ENCODE measurements at places on chromosomes 12 and 14.

- no peak for DNase-seq
These were observed 124.4 kb downstream of the KIF26A start for GRCh38 chr14:104262515-104263514.

- DNase-seq: no peak
These were observed 167.6 kb downstream of the SLC41A2 start for GRCh38 chr12:104790296-104791125.

DNA sequence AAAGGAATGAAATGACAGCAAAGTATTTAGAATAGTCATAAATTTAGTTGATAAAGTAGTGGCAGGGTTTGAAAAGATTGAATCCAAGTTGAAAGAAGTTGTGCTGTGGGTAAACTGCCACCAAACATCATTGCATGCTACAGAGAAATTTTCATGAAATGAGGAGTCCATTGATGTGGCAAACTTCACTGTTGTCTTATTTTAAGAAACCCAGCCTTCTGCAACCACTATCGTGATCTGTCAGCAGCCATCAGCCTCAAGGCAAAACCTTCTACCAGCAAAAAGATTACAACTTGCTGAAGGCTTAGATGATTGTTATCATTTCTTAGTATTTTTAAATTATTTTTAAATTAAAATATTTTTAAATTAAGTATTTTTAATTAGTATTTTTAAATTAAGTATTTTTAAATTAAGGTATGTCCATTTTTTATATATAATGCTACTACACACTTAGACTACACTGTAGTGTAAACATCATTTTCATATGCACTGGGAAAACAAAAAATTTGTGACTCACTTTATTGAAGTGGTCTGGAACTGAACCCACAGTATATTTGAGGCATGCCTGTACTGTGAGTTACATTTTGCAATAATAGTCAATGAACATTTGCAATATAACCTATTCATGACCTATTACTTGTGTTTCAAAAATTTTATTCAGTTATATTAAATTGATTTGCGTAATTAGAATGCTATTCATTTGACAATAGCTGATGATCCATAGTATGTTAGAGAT lies 67.2 kb upstream of the SYT1 start:
- peak; percentile 41 for DNase-seq

GRCh38 chr12:2354151-2354991 lies 301.6 kb downstream of the CACNA1C start:
- no peak for DNase-seq

GRCh38 chr14:49945448-49946319 lies 52.8 kb downstream of the ARF6 start:
- DNase-seq: peak; percentile 37

DNA sequence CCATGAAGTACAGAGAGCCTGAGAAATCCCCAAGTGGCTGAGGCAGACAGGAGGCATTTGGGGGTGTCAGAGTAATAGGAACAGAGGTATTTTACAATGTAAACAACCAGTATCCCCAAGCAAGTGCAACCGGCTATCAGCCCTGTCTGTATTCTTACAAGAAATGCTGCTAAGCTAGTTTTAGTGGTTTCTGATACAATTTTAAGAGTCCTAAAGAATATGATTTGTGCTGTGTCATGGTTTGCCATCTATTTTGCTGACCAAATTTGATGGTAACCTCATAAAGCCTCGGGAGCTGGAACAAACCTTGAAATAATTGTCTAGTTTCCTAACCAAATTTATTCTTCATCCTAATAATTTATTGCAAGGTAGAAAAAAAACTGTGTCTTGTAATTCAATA lies 46.7 kb upstream of the EGLN3 start:
- no peak for DNase-seq

DNA sequence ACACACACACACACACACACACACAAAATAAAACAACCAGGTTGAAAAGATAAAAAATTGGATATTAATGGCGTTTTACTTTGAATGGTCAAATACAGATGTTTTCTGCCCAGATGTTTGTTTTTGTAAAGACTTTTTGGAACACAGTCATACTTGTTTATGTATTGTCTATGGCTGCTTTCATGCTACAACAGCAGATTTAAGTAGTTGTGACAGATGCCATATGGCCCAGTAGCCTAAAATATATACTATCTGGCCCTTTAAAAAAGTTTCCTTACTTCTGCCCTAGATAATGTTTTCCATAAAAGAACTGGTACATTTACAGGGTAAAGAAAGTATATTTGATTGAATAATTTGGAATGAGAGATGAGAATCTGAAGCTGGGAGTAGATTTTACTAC lies 1362.8 kb upstream of the SEL1L start:
- DNase-seq: no peak

GRCh38 chr12:9741726-9742125 lies 8.8 kb upstream of the CLECL1 start:
- DNase-seq: no peak

- no peak for DNase-seq
These were observed 3.5 kb upstream of the OR10P1 start for GRCh38 chr12:55633151-55633550.

GRCh38 chr14:26398616-26399015 lies 199.2 kb downstream of the NOVA1 start:
- no peak for DNase-seq

DNA sequence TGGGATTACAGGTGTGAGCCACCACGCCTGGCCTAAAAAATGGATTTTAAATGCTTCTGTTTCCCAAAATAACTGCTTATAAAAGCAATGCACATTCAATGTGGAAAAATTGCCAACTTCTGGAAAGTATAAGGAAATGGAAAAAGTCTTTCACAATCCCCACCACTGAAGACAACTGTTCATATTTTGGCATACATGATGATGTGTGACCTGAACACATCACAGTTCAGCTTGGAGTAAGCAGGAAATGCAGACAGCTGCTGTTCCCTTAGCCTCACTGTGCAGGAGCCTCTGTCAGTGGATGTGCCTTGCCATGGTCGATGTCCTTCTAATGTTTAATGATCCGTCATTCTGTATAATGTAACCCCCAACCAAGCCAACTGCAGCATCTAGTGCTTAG lies 5.2 kb downstream of the MTERF2 start:
- no peak for DNase-seq

DNA sequence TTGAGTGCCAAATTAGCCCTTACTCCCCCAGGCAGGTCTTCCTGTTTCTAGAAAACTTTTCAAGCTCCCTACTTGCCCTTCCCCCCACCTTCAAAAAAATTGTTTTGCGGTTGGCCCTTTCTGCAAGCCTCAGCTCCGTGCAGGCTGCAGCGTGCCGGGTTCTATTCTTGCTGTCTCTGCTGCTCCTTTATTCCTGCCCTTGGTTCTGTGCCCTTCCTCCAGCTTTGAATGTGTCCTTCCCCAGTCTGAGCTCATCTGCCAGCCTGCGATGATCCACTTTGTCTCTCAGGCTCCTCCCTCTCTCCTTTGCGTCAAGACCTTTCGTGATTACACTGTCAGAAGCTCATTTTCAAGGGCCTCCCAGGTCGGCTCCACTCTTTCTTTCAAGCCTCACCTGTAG lies 98.6 kb downstream of the IRF2BPL start:
- no peak for DNase-seq

DNA sequence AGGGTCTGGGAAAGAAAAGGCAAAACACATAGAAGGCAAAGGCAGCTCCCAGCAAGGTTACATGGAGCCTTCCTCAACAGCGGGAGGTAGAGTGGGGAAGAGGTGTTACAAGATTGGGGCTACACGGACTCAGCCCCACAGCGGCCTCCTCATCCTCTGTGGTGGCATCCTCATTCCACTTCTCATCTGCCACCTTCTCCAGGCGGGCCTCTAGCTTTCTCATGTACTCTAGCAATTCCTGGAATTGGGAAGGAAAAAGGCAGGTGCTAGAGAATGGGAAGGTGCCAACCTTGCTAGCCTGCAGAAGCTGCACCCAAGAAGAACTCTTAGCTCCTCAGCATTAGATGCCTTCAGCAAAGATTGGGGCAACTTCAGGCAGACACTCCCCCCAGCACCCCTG lies 13.2 kb downstream of the CALCOCO1 start:
- DNase-seq: no peak

- no peak for DNase-seq
These were observed 25.5 kb downstream of the ZFYVE21 start for GRCh38 chr14:103740991-103741689.

- DNase-seq: no peak
These were observed 57.6 kb downstream of the EID3 start for GRCh38 chr12:104360983-104361707.

GRCh38 chr12:68011882-68012207 lies 22.6 kb downstream of the IFNG-AS1 start:
- DNase-seq: no peak

DNA sequence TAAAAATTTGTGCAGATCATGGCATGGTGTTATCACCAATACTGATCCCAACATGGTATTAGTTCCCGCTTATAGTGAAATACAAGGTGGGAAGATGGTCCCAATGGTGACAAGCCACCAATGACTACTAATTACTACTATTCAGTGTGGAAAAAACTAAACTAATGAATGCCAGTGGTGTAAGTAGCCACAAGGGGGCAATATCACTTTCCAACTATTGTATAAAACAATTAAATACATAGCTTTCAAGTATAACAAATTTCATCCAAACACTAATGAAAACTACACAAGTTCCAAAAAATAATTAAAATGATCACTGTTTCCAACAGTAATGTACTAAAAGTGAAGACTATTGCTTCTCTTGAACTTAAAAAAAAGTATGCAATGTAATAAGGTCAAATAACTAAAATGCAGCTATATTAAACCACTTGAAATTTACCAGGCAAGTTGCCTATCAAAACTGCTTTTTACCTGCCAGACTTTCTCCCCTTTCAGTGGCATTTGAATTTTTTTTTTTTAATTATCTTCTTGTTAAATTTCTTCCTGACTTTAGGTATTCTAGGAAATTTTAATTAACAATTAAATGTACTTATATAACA lies 58.0 kb downstream of the PAPLN start:
- DNase-seq: peak; percentile 24

- DNase-seq: no peak
These were observed 120.7 kb downstream of the PIWIL1 start for GRCh38 chr12:130458341-130458740.

DNA sequence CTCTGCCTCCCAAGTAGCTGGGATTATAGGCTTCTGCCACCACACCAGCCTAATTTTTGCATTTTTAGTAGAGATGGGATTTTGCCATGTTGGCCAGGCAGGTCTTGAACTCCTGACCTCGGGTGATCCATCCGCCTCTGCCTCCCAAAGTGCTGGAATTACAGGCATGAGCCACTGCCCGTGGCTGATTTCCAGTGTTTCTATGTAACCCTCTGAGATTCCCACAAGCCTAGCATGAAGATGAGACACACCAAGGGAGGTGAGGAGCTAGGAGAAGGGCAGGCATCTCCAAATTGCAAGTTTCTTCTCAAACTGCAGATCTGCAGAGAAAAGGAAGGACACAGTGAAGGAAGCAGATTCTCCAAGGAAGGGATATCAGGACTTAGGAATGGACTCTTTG lies 125.0 kb downstream of the CACNA1C start:
- no peak for DNase-seq

- no peak for DNase-seq
These were observed 4.4 kb upstream of the BTBD7 start for GRCh38 chr14:93337143-93337753.

GRCh38 chr12:62966990-62967506 lies 32.1 kb upstream of the PPM1H start:
- DNase-seq: no peak

DNA sequence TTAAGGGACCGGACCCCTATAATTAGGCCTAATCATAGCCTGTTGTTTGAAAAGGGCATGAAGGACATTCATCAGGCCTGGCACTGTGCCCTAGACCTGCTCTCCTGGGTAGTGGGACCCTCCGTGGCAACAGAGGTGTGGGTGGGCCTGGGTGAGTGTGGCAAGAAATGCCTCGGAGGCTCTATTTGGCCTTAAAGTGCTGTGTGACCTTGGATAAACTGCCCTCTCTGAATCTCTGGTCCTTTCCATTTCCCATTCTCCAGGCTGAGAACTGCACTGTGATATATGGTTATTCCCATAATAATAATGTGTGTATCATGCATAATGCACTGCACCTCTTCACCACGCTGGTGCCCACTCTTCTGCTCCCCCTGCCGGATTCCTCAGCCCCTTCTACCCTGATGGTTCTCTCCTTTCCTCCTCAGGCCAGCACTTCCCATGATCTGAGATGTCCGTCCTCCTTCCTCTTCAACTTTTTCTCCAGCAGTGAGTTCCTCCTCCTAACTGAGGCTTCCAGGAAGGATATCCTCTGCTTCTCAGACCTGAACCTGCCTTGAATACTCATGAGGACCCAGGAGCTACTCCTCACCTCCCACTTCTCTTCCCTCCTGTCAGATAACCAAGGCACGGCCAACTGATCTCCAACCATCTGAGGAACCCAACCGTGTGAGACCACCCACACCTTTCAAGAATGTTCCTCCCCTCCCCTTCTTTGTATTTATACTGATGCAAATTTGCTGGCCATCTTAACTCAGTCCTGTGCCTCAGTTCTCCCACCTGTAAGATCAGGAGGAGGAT lies 111.0 kb upstream of the PZP start:
- DNase-seq: no peak

DNA sequence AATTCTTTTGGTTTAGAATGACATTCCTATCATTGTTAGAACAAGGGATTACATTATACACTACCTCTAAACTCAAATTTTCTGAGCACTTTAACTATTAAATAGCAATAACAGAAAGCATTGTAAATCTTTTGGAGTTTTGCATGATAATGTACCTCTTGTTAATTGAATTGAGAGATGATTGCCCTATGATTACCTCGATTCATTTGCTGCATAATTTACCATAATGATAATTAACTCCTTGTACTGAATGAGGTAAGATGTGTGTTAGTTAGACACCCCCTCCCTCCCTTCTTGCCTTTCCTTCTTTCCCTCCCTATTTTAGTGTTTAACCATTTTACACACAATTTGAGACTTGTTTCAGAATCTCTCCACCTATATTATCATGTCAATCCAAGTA lies 469.2 kb downstream of the DIO2 start:
- no peak for DNase-seq

DNA sequence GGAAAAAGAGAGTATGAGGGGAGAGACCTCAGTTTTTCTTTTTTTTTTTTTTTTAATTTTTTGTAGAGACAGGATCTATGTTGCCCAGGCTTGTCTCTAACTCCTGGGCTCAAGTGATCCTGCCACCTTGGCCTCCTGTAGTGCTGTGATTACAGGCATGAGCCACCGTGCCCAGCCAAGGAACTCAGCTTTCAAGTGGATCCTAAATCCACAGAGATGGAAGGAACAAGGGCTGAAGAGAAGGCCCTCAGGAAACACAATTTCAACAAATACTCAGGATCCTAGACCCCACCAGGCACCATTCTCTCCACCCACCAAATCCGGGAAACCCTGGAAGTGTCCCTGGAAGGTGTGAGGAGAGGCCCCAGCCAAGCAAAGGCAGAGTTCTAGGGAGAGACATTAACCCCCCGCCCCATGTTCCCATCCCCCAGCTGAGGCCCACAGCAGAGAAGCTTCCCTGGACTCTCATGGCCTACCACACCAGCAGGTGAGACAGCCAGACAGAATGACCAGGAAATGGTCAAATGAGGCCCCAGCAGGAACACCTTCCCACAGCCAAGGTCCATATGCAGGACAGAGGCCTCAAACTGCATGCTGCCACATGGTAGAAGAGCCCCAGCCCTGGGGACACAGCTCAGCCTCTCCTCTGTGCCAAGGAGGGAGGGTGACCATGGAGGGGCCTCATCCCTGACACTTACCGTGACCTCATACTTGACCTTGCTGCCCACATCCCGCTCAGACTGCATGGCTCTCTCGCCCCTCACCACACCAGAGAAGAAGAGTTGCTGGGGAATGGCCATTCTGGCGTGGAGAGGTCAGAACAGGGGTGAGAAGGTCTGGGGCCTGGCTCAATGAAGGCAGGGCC lies 14.1 kb downstream of the ITGA7 start:
- DNase-seq: no peak

- DNase-seq: no peak
These were observed 279.4 kb downstream of the TMTC2 start for GRCh38 chr12:82966001-82966559.

GRCh38 chr12:68786929-68787328 lies 21.0 kb upstream of the MDM2 start:
- DNase-seq: no peak
